ENCODE measurements at places on chromosomes 1 and 21.
A peak's percentile ranks its signal among the peaks of the same experiment; 100 is the strongest.

- no peak for DNase-seq
Measured at GRCh38 chr1:152777510-152778137, 2.7 kb downstream of the LCE1F start.

DNA sequence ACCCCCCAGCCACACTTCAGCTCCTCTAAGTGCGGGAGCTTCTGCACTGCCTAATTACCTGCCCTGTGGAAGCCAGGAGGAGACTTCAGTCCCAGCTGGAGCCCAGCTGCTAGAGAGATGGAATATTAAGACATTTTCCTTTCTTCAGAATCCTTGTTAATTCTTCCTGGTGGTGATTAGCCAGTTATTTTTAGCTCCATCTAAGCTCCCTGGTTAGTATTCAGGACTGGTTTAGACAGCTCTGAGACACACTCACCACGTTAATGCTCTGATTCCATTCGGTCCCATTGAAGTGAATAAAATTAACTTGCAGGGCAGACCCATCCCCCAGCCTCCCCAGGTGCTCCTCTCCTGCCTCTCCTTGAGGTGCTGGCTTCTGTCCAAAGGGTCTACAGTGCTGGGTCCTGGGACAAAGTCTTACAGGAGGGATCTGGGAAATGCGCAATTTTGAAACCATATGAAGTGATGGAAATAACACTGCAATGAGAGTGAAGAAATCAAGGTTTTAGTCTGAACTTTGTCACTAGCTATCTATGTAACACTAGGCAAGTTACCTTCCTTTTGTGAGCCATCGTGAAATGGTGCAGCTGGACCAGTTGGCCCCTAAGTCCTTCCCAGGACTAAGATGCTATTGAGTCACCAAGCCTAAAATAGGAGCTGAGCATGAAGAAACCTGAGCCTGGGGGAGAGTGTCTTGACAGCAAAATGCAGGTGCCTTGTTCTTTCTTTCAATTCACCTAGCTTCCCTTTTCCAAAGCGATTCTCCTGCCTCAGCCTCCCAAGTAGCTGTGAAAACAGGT, 117.4 kb upstream of the ATP1A1 start:
- no peak for DNase-seq

GRCh38 chr1:15799004-15799867, 8.2 kb downstream of the UQCRHL start:
- peak; percentile 88 for DNase-seq

GRCh38 chr1:35112668-35113067, 33.5 kb downstream of the ZMYM1 start:
- peak; percentile 19 for DNase-seq

- DNase-seq, result peak; percentile 71
Measured at GRCh38 chr1:93722081-93723031, 40.7 kb upstream of the BCAR3 start.

GRCh38 chr1:40332695-40333094, 15.6 kb upstream of the COL9A2 start:
- no peak for DNase-seq

All from dermis microvascular lymphatic vessel endothelial cell (primary cell).